ENCODE measurements at places on chromosomes 13 and 19. TPM values are rescaled to one million over a fixed set of nuclear protein-coding genes. Genes with fewer than 3 reads are reported as not detected.
A peak's percentile ranks its signal among the peaks of the same experiment; 100 is the strongest.

GRCh38 chr13:98364647-98365046, 187.6 kb upstream of the RNF113B start:
- H3K27ac ChIP-seq = no peak overlapping the region
- no peak overlapping the region for H3K4me3 ChIP-seq
- H3K4me1 ChIP-seq = no peaks in the 10 kb centered on the region
- DNase-seq = no peak
- no peaks in the 10 kb centered on the region for H3K27me3 ChIP-seq
- H3K36me3 ChIP-seq = peaks cover 3% of the 10 kb centered on the region

EFNA2 gene
- total RNA-seq = 1.1 TPM

GRCh38 chr19:52336791-52337381, 843 bp downstream of the ZNF610 start:
- peak; percentile 47 for DNase-seq
- H3K4me3 ChIP-seq = peak overlapping the region; percentile 96
- H3K27ac ChIP-seq = peak overlapping the region; percentile 91
- H3K36me3 ChIP-seq = no peaks in the 10 kb centered on the region

DNA sequence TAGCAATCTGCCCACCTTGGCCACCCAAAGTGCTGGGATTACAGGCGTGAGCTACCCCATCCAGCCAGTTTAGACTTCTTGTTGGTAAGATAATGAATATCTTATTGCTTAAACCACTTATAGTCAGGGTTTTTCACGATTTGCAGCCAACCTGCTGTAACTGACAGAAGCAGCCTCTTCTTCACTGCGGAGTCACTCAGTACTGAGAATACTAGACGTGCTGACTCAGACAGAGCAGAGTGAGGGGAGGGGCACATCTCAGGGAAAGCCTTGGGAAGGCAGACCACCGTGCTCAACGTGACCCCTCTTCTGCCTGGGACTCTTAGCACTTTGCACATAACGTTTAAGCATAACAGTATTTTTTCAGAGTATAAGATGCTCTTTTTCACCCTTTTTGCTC, 74.3 kb upstream of the ARHGEF7 start:
- peaks cover under 1% of the 10 kb centered on the region for H3K27me3 ChIP-seq
- no peak overlapping the region for H3K4me3 ChIP-seq
- H3K4me1 ChIP-seq = peaks cover 26% of the 10 kb centered on the region
- H3K36me3 ChIP-seq = no peaks in the 10 kb centered on the region
- DNase-seq = no peak
- H3K27ac ChIP-seq = no peak overlapping the region

- no peak overlapping the region for H3K4me3 ChIP-seq
- H3K36me3 ChIP-seq = no peaks in the 10 kb centered on the region
- H3K27ac ChIP-seq = no peak overlapping the region
- no peak for DNase-seq
- no peaks in the 10 kb centered on the region for H3K4me1 ChIP-seq
- no peaks in the 10 kb centered on the region for H3K27me3 ChIP-seq
Observed at GRCh38 chr13:34914416-34914815, 27.7 kb upstream of the NBEA start.

- H3K27ac ChIP-seq = peak overlapping the region; percentile 65
- no peaks in the 10 kb centered on the region for H3K27me3 ChIP-seq
- no peak overlapping the region for H3K4me3 ChIP-seq
- peaks cover 8% of the 10 kb centered on the region for H3K4me1 ChIP-seq
Observed at GRCh38 chr13:48160606-48161278, 65.8 kb upstream of the MED4 start.

- peak overlapping the region; percentile 4 for H3K4me3 ChIP-seq
- peaks cover 38% of the 10 kb centered on the region for H3K27me3 ChIP-seq
- peaks cover 20% of the 10 kb centered on the region for H3K4me1 ChIP-seq
- no peaks in the 10 kb centered on the region for H3K36me3 ChIP-seq
- H3K27ac ChIP-seq = no peak overlapping the region
- peak; percentile 59 for DNase-seq
Observed at GRCh38 chr19:35869327-35870123, 1.2 kb downstream of the APLP1 start.

MATK gene
- total RNA-seq = 0.62 TPM

DNA sequence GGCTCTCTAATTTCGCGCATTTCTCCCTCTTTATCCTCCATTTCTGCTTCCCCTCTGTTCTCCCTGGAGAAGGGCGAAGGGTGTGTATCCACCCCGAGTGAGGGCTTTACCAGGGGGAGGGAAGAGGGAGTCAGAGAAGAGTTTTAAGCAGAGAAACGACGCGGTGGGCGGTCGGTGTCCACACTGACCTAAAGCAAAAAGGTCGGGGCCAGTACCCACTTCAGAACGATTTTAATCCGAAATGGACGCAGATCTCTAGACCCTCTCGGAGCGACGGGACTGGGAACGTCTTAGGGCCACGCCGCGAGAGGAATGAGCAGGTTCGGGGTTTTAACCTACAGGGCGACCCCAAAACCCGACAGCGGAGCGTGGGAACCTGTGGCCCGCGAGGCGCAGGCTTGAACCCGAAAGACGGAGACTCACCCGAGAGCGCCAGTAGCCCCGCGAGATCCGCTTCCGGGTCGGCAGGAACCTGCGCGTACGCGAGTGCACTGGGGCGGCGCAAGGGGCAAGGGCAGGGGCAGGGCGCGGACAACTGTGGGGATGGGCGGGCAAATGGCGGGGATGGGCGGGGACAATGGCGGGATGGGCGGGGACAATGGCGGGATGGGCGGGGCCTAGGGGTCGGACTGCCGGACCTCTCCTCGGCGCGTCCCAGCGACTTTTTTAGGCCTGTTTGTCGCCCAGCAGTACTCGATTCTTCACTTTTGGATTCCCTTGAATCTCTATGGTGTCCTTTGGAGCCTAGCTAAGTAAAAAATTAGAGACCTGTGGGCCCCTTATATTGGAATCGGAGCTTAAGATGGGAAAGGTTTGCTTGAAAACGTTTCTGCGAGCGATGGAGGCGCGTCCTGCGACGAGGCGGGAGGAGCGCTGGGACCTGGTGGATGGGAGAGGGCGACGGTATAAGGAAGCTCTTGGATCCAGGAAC, at the start of gene ZNF677:
Gene ZNF677 (minus strand): TSS at position 463 of the 931 bp plus-strand sequence. CDS start 3,323 bp downstream, outside the sequence.
- peak within 1 kb of the TSS; percentile 74 for H3K4me3 ChIP-seq
- peak within 1 kb of the TSS; percentile 88 for H3K27ac ChIP-seq
- H3K36me3 ChIP-seq = peaks cover 26% of the 10 kb centered on the region
- DNase-seq = peak; percentile 95

- no peaks in the 10 kb centered on the region for H3K27me3 ChIP-seq
- H3K27ac ChIP-seq = no peak overlapping the region
- H3K4me1 ChIP-seq = peaks cover 9% of the 10 kb centered on the region
Observed at GRCh38 chr19:46381346-46381745, 32.0 kb downstream of the CCDC8 start.

- H3K4me1 ChIP-seq = no peaks in the 10 kb centered on the region
- no peak for DNase-seq
- no peak overlapping the region for H3K4me3 ChIP-seq
- no peaks in the 10 kb centered on the region for H3K36me3 ChIP-seq
Observed at GRCh38 chr19:53960187-53960586, 2.5 kb upstream of the CACNG8 start.

DNA sequence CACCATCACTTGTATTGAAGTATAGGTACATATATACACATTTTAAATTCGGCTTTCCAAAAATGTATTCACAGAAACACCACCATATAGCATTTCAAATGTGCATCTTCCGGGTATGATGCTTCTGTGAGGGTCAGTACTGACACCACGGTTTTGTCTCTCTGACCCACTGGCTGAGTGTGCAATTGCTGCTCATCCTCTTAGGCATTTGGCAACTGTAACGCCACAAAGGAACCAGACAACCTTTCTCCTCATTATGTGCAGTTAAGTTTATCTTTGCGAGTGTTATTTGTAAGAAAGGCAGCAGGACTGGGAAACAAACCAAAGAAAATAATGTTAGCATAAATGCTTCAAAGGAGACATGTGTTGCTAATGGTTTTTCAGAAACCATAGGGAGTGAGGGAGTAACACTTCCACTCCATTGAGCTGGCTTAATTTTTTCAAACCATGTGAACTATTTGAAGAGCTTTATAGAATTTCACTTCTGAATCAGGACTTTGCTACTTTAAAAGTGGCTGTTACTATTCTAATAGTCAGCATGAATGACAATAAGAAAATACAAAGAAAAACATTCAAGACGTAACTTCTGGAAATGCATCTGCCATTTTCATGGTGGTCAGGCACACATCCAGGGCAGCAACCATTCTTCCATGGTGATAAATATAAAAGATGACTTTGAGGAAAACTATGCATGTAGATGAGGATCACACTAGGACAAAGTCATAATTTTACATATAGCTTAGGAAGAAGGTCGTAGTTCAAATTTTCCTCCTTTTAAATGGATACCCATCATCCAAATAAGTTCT, 423.3 kb downstream of the MZT1 start:
- no peak overlapping the region for H3K4me3 ChIP-seq
- peak; percentile 4 for DNase-seq
- no peaks in the 10 kb centered on the region for H3K27me3 ChIP-seq
- no peaks in the 10 kb centered on the region for H3K4me1 ChIP-seq
- H3K27ac ChIP-seq = no peak overlapping the region

PODNL1 gene
- 0.09 TPM for total RNA-seq

RYR1 gene
- total RNA-seq = 145 TPM

DNA sequence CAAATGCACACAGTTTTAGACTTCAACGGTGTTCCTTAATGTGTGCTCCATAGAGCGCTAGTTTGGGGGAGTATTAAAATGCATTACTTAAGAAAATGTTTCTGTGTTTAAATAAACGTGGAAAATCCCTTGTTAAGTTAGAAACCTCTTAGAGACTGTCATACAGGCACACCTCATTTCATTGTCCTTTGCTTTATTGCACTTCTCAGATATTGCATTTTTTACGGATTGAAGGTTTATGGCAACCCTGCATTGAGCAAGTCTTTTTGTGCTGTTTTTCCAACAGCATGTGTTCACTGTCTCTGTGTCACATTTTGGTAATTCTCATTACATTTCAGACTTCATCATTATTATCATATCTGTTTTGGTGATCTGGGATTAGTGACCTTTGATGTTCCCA, 244.0 kb downstream of the GGACT start:
- no peak for DNase-seq
- H3K27ac ChIP-seq = no peak overlapping the region
- no peak overlapping the region for H3K4me3 ChIP-seq
- no peaks in the 10 kb centered on the region for H3K4me1 ChIP-seq

- no peaks in the 10 kb centered on the region for H3K36me3 ChIP-seq
- peaks cover 7% of the 10 kb centered on the region for H3K4me1 ChIP-seq
- peak overlapping the region; percentile 31 for H3K27ac ChIP-seq
- H3K27me3 ChIP-seq = no peaks in the 10 kb centered on the region
Observed at GRCh38 chr13:80754441-80754840, 413.5 kb upstream of the SPRY2 start.

GRCh38 chr19:46385636-46386035, 27.7 kb downstream of the CCDC8 start:
- H3K36me3 ChIP-seq = peaks cover 84% of the 10 kb centered on the region
- no peak overlapping the region for H3K4me3 ChIP-seq
- no peaks in the 10 kb centered on the region for H3K27me3 ChIP-seq
- peaks cover 3% of the 10 kb centered on the region for H3K4me1 ChIP-seq
- DNase-seq = no peak
- no peak overlapping the region for H3K27ac ChIP-seq

IL12RB1 gene
- total RNA-seq = 0.22 TPM

RGCC gene
- total RNA-seq = 24.1 TPM

GRCh38 chr13:39509616-39510315, 93.2 kb downstream of the LHFPL6 start:
- no peaks in the 10 kb centered on the region for H3K36me3 ChIP-seq
- no peak for DNase-seq
- no peaks in the 10 kb centered on the region for H3K27me3 ChIP-seq
- no peak overlapping the region for H3K4me3 ChIP-seq

JSRP1 gene
- 73.2 TPM for total RNA-seq

DNA sequence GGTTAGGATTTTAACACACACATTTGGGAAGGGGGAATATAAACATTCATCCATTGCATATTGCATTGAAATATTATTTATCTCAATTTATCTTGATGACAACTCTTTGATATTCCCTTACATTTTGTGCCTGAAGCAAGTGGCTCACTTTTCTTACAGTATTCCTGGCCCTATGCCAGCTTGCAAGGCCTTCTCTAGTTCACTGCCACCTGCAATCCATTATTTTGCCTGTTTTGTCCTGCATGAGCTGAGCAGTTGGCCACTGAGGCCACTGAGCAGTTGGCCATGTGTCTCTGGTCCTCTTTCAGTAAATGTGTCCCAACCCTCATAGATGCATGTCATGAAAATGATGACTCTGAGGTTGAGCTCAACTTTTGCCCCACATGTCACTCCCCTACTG, 49.8 kb downstream of the CBY2 start:
- H3K4me1 ChIP-seq = peaks cover 6% of the 10 kb centered on the region
- no peak overlapping the region for H3K27ac ChIP-seq
- H3K36me3 ChIP-seq = no peaks in the 10 kb centered on the region
- H3K4me3 ChIP-seq = no peak overlapping the region
- H3K27me3 ChIP-seq = no peaks in the 10 kb centered on the region

- no peaks in the 10 kb centered on the region for H3K4me1 ChIP-seq
- no peaks in the 10 kb centered on the region for H3K36me3 ChIP-seq
- H3K27me3 ChIP-seq = no peaks in the 10 kb centered on the region
Observed at GRCh38 chr13:20960663-20961309, 58.2 kb upstream of the XPO4 start.

ZNF529 gene
- total RNA-seq = 16.8 TPM

ZNF749 gene
- total RNA-seq = 11.3 TPM

DNA sequence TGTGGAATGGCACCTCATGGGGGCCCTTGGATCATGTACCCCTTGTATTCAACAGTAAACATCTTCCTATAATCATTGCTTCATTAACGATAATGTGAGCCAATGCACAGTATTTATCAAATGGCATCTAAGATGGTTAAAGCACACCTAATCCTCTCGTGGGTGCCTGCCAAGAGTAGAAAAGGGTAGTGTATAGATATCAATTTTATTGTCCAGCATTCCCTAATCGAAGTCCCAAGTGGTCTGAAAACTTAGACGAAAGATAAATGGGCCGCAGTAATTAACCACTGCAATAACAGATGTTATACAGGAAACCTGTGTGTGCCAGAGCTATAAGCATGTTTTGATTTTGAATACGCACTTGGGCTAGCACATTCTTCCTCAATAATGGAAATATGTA, 667 bp upstream of the MBNL2 start:
- H3K4me3 ChIP-seq = peak overlapping the region; percentile 71
- no peaks in the 10 kb centered on the region for H3K27me3 ChIP-seq
- peak overlapping the region; percentile 91 for H3K27ac ChIP-seq
- no peak for DNase-seq
- H3K4me1 ChIP-seq = peaks cover 16% of the 10 kb centered on the region

DNA sequence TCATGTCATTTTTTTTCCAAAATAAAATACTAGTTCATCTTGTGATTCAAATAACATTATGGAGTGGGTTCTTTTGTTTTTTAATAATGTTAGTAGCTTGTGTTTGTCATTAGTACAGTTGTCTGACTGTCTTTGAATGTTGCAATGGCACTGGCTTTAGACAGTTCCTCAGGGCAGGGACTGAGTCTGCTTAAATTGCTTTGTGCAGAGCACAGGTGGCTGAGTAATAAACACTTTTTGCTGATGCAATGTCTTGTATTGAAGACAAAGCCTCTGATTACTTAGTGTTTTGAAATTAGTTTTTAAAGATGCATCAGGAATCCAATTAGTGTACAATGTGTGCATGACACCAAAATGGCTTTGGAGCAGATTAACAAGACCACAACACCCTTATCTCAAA, 88.7 kb upstream of the PCDH9 start:
- H3K36me3 ChIP-seq = no peaks in the 10 kb centered on the region
- H3K27ac ChIP-seq = no peak overlapping the region
- no peaks in the 10 kb centered on the region for H3K4me1 ChIP-seq
- no peaks in the 10 kb centered on the region for H3K27me3 ChIP-seq

- H3K4me3 ChIP-seq = no peak overlapping the region
Observed at GRCh38 chr13:41516166-41516565, 58.8 kb downstream of the RGCC start.

GRCh38 chr13:79353693-79354092, 52.4 kb downstream of the RBM26 start:
- no peaks in the 10 kb centered on the region for H3K4me1 ChIP-seq
- H3K27me3 ChIP-seq = no peaks in the 10 kb centered on the region
- no peak overlapping the region for H3K4me3 ChIP-seq

Data from muscle of leg (tissue), 16 donors.